Fibroblast of upper back skin (primary cell): ENCODE measurements at places on chromosomes 1 and 21.

GRCh38 chr1:112589766-112590165 is 29.2 kb downstream of the ST7L start:
- DNase-seq, result no peak

- DNase-seq, result no peak
These were observed 53.9 kb upstream of the TTC34 start for GRCh38 chr1:2855206-2856065.

DNA sequence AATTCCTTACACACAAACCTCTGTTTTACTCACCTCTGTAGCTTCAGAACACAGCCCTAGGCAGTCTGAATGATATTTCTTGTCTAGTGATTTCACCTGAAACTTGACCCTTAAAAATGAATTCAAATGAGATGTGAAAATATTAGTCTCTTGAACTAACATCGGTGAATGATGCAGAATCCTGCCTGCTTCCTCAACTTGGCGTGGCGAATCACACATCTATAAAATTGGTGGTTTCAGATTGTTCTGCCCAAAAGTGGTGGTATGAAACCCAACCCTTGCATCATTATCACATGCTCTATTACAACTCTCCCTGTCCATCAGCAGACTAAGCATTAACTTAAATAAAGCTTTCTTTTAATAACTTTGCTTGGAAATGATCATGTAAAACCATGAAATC is 26.9 kb upstream of the C1orf21 start:
- DNase-seq, result no peak

- peak; percentile 91 for DNase-seq
These were observed 20.6 kb downstream of the TCEA3 start for GRCh38 chr1:23403735-23404486.

DNA sequence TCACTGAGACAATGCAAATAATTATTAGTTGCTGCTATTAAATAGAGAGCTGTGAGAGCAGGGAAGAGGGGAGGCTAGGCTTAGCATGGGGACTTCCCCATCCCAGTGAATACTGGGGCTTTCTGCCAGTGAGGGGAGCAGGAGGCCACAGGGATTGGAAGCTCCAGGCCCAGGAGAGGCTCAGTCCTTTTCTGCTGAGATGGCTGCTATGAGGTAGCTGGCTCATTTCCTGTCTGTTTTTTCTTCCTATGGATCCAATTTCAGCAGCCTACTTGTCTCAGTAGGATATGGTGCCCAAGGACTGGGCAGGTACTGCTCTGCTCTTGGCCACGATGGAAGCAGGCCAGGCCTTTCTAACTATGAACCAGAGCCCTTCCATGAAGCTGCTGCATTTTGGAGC is 10.0 kb downstream of the STMN1 start:
- DNase-seq, result peak; percentile 54

GRCh38 chr1:32138965-32139364 is 31.1 kb downstream of the KPNA6 start:
- peak; percentile 55 for DNase-seq

DNA sequence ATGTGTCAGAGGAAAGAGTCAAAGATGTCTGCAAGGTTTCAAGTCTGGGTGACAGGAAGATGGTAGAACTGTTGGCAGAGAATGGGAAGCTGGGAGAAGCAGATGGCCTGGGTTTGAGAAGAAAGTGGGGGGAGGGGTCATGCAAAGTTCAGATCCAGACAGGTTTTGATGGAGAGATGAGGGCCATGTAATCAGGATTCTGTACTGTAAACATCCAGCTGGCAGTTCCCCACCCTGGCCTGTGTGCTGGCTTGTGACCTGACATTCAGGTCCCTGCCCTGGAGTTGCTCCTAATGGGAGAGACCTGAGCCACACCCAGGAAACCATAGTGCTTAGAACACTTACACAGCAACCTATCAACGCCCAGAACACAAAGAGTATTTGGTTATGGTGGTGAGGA is 15.6 kb upstream of the ETV3 start:
- no peak for DNase-seq

DNA sequence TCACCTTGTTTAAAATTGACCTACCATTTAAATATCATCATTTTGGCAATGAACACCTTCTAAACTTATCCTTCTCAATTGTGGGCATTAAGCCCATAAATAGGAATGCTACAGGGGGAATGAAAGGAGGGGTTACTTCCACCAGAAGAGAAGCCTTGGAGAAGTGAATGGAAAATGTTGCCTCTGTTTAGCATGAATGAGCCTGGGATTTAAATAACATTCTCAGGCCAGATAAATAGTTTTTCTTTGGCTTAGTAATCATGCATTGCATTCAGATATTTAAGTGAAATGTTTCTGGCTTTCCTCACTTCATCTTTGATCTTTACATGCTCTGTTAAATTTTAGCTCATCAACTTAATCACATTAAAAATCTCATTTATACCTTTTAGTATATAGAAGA is 284.3 kb upstream of the FMN2 start:
- DNase-seq, result no peak

- DNase-seq, result no peak
These were observed 2.8 kb upstream of the SSU72 start for GRCh38 chr1:1577367-1578011.

GRCh38 chr1:248618878-248619277 is 16.0 kb downstream of the OR2T11 start:
- DNase-seq, result peak; percentile 2

DNA sequence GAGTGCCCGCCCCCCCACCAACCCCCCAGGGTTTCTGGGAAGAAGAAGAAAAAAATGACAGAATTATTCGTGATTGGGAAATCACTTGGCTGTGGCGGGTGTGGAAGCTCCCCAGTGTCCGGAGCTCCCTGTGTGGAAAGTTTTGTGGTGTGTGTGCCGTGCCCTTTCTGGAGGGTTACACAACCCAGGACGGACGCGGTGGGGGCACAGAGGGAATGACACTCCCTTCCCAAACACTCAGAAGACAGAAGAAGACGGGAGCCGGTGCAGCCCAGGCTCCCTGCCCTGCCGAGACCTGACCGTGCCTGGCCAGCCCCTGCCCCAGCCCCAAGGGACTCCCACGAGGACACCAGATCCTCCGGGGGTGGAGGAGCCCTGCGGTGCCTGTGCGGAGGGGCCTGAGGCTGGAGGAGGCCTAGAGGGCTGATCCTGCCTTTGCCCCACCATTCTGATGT is 33.0 kb upstream of the ADARB1 start:
- peak; percentile 85 for DNase-seq

DNA sequence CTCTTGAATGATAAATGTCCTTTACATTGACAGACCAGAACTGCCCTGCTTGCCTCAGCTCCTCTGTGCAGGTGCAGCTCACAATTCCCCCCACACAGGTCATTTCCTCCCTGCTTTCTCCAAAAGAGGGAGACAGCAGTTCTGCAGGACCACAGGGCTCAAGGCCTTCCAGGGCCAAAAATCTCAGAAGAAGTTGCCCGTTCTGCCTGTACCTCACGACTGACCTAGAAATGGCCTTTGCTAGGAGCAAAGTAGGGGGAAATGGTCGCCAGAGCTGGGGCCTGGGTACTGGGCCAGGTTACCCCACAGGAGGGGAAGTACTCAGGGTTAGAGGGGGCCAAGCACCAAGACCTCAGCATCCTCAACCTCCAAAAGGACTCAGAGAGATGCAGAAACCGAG is 11.1 kb downstream of the RNU1-2 start:
- no peak for DNase-seq

GRCh38 chr1:192530254-192530653 is 45.3 kb upstream of the RGS1 start:
- no peak for DNase-seq

GRCh38 chr1:89781494-89782126 is 39.2 kb upstream of the LRRC8D start:
- DNase-seq, result peak; percentile 34

GRCh38 chr1:197008861-197009260 is 31.5 kb downstream of the CFHR5 start:
- no peak for DNase-seq

DNA sequence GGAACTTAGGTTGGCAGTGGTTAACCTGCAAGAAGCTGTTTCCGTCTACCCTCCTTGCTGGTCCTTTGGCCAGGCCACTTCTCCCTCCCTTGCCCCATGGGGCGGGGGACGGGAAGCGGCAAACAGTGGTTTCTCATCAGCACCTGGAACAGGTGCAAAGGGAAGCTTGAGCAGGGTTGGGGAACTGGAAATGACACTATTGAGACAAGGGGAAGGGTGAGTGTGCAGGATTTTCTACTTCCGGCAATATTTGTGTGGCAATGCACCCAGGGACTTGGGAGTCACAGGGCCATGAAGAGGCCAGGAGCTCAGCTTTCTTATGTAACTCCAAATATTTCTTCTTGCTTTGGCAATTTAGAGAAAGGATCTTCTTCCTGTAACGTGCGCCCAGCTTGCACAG is 29.0 kb upstream of the SARS1 start:
- DNase-seq, result no peak

DNA sequence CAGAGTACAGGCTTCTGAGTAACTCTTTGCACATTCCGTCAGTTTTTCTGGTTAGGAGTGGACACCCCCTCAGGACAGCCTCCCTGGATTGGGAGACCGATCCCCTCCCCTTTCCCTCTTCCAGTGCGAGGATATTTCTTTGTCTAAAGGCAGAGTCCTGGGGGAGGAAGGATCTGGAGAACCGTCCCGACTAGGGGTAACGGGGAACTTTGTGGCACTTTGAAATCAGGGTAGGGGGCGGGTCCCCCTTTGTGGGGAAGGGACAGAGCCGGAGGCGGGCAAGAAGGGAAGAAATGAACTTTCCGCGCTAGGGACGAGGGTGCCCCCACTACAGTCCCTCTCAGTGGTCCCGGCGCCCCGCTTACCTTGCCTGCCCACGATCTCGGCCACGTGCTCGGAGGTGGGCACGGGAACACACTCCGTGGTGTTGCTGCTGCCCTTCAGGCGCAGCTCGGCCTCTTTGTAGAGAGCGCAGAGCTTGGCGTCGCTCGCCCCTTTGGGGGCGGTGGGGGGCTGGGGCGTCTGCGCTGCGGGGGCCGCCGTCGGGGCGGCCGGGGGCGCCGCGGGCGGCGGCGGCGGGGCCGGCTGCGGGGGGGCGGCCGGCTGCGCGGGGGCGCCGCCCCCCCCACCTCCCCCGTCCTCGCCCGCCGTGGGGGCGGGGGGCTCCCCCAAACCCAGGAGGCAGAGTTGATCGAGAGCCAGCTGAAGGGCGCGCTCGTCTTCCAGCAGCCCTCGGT is 917 bp downstream of the MEX3A start:
- peak; percentile 40 for DNase-seq

GRCh38 chr1:14924455-14925331 is 228.9 kb upstream of the TMEM51 start:
- DNase-seq, result peak; percentile 35
